Sigmoid colon (tissue), 7 donors: ENCODE measurements at places on chromosomes 4 and X. TPM values are rescaled to one million over a fixed set of nuclear protein-coding genes. Genes with fewer than 3 reads are reported as not detected.

DNA sequence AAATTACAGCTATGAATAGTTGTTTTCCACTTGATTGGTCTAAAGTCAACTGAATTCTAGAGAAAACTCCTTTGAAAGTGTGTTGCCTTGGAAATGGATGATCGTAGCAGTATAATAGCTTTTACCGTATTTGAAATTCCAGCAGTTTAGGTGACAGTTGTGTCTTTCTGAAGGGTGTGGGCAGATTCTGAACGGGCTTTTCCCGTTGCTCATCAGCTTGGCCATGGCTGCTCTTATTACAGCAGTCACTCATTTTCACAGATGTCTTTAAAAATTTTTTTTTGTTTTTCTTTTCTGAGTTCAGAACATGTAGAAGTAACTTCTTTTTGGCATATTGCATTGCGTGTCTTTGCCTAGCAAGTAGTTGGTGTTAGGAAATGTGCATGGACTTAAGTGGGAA, 69.6 kb upstream of the SLC4A4 start:
- H3K36me3 ChIP-seq = no peaks in the 10 kb centered on the region
- no peaks in the 10 kb centered on the region for H3K4me1 ChIP-seq
- no peaks in the 10 kb centered on the region for H3K27me3 ChIP-seq
- no peak overlapping the region for H3K27ac ChIP-seq

The DCAF8L2 gene
- total RNA-seq = not detected

The CLDN24 gene
- total RNA-seq = not detected

The SHISA3 gene
- total RNA-seq = 5.8 TPM

DNA sequence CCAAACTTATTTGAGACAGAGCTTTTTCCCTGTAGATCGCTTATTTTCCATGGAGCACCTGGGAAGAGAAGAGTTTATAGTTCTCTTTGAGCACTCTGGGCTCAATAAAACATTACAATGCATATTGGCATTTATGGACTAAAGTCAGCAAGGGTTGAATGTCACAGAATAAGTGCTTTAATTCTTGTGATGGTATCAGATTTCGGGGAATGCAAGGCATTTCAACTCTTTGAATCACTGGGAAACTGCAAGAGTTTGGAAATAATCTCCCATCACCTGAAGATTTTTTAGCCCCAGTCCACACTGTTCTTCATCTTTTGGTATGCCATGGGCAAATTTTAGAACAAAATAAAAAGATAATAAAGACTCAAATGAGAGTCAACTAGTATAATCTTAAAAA, 111.5 kb upstream of the WDFY3 start:
- H3K4me3 ChIP-seq = no peak overlapping the region
- H3K4me1 ChIP-seq = no peaks in the 10 kb centered on the region
- H3K27me3 ChIP-seq = no peaks in the 10 kb centered on the region
- DNase-seq = no peak
- no peak overlapping the region for H3K27ac ChIP-seq

DNA sequence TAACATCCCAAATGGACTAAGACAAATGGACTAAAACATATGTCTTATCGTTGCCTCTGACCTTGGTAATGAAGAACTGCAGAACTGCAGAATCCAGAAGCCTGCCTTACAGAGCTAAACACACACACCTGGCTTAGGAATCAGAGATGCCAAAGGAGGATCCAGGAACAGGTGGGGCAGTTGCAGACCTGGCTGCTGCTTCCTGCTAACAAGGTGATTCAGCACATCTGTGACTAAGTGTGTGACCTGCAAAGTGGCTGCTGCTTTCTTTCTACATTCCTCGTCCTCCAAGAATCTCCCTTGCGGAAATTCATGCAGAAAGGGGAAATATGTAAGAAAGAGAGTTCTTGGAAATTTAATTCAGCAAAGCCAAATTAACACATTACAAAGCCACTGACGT, 96.8 kb upstream of the NLGN4X start:
- H3K27me3 ChIP-seq = no peaks in the 10 kb centered on the region
- H3K4me3 ChIP-seq = no peak overlapping the region
- no peak for DNase-seq
- H3K4me1 ChIP-seq = no peaks in the 10 kb centered on the region
- no peak overlapping the region for H3K27ac ChIP-seq

DNA sequence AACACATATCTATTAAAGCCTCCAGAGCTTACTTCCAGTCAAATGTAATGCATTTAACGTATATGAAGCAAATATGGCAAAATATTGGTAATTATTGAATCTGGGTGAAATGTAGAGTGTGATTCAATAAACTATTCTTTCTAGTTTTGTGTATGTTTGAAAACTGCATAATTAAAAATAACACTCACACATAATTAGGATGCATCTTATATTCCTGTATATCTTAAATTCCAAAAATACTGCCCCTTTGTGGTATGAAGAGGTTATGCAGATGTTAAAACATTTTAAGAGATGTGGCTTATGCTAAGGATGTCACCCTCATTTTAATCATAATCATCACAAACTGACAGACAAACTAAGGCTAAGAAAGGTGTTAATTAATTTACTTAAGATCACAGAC, 182.9 kb downstream of the COX18 start:
- H3K4me3 ChIP-seq = no peak overlapping the region
- no peak overlapping the region for H3K27ac ChIP-seq
- no peak for DNase-seq

- no peak overlapping the region for H3K4me3 ChIP-seq
- DNase-seq = no peak
- H3K4me1 ChIP-seq = peaks cover 6% of the 10 kb centered on the region
Observed at GRCh38 chr4:3442959-3443749, 1.4 kb downstream of the HGFAC start.

GRCh38 chrX:38095971-38096529, 89.7 kb downstream of the SYTL5 start:
- no peaks in the 10 kb centered on the region for H3K27me3 ChIP-seq
- H3K4me1 ChIP-seq = no peaks in the 10 kb centered on the region
- no peaks in the 10 kb centered on the region for H3K36me3 ChIP-seq
- no peak overlapping the region for H3K4me3 ChIP-seq
- H3K27ac ChIP-seq = no peak overlapping the region

GRCh38 chr4:122661176-122662160, 40.6 kb upstream of the IL21 start:
- no peak for DNase-seq
- H3K4me1 ChIP-seq = peaks cover 18% of the 10 kb centered on the region
- H3K4me3 ChIP-seq = no peak overlapping the region

DNA sequence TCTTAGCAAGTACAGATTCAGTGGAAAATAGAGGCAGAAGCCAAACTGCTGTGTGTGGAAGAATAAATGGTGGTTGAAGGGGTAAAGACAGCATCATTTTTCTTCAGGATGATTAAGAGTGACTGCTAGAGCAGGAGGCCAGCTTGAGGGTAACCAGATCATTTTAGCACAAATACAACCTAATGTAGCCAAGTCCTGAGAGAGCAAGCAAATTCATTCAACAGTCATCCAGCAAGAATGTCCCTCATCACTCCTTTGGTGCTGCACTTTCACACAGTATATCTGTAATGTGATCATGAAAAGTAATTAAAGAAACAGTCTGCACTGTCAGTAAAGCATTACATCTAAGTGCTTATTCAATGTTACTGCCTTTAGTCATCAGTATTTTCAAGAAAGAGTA, 44.8 kb downstream of the NPFFR2 start:
- no peak for DNase-seq
- no peaks in the 10 kb centered on the region for H3K4me1 ChIP-seq
- H3K27ac ChIP-seq = no peak overlapping the region
- no peaks in the 10 kb centered on the region for H3K36me3 ChIP-seq
- no peak overlapping the region for H3K4me3 ChIP-seq

- H3K4me1 ChIP-seq = no peaks in the 10 kb centered on the region
- H3K27ac ChIP-seq = no peak overlapping the region
- DNase-seq = no peak
- H3K4me3 ChIP-seq = no peak overlapping the region
- no peaks in the 10 kb centered on the region for H3K36me3 ChIP-seq
Observed at GRCh38 chrX:8462488-8462887, 2.1 kb upstream of the VCX3B start.

DNA sequence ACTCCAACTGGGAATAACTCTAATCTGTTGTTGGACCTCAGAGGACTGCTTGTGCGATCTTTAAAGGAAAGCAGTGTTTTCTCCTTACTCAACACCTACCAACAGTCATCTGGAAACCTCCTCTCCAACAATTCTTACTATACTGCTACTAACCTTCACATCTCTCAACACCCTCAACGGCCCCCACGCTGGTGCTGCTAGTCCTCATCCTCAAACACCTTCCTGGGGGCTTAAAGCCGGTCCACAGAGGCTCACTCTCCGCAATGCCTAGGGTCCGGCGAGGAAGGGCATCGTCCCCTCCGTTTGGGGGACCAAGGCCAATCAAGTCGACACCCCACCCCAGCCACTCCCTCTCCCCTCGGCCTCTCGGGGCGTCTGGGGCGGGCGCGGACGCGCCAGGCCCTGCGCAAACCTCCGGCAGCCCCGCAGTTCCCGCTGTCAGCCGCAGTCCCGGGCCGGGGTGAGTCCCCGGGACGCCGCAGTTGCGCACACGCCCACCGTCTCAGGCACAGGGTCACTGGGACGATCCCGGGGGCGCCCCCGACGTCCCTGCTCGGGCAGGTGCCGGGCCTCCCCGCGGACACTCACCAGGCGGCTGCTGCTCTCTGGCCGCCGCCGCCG, 418 bp downstream of the TAB3 start:
- H3K27me3 ChIP-seq = no peaks in the 10 kb centered on the region
- H3K4me3 ChIP-seq = peak overlapping the region; percentile 90
- no peaks in the 10 kb centered on the region for H3K36me3 ChIP-seq
- H3K27ac ChIP-seq = peak overlapping the region; percentile 87

DNA sequence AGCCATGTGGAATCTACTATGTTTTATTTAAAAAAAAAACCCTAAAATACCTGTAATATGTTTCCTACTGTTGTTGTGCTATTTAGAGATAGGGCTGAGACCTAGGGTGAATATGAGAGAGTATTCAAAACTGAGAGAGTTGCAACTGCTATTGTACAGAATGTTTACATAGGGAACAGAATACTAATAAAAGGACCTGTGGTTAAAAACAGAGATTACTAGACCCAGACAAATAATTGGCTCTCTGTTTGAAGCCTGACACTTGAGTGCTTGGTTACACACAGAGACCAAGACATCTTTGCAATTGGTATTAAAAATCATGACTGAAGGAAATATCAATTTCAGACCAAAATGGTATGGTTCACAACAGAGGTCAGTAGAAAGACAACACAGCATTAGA, 278.9 kb upstream of the GIMD1 start:
- no peak for DNase-seq
- H3K27me3 ChIP-seq = no peaks in the 10 kb centered on the region
- no peaks in the 10 kb centered on the region for H3K36me3 ChIP-seq
- H3K4me1 ChIP-seq = no peaks in the 10 kb centered on the region
- H3K27ac ChIP-seq = no peak overlapping the region

The NMU gene
- total RNA-seq = not detected

The SORCS2 gene
- total RNA-seq = 6.4 TPM

- no peak for DNase-seq
- no peaks in the 10 kb centered on the region for H3K36me3 ChIP-seq
- no peaks in the 10 kb centered on the region for H3K27me3 ChIP-seq
- no peaks in the 10 kb centered on the region for H3K4me1 ChIP-seq
- H3K4me3 ChIP-seq = no peak overlapping the region
Observed at GRCh38 chr4:73862322-73862721, 6.9 kb upstream of the CXCL1 start.

- no peaks in the 10 kb centered on the region for H3K36me3 ChIP-seq
- no peak overlapping the region for H3K27ac ChIP-seq
- DNase-seq = no peak
- H3K4me1 ChIP-seq = no peaks in the 10 kb centered on the region
Observed at GRCh38 chr4:177371461-177371860, 61.8 kb downstream of the NEIL3 start.

The PPARGC1A gene
- total RNA-seq = 2.0 TPM

DNA sequence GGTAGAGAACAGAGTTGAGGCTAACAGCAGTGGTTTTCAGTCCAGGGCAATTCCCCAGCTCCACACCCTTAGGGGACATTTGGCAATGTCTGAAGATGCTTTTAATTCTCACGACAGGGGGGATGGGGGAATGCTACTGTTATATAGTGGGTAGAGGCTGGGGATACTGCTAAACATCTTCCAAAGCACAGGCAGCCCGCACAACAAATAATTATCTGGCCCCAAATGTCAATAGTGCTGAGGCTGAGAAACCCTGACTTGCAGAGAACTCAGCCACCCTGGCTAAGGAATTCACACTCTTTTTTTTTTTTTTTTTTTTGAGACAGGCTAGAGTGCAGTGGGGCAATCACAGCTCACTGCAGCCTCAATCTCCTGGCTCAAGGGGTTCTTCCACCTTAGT, 60.6 kb downstream of the POLR2B start:
- H3K27me3 ChIP-seq = no peaks in the 10 kb centered on the region
- H3K36me3 ChIP-seq = peaks cover 4% of the 10 kb centered on the region
- no peak for DNase-seq
- H3K4me3 ChIP-seq = no peak overlapping the region
- peak overlapping the region; percentile 76 for H3K27ac ChIP-seq

DNA sequence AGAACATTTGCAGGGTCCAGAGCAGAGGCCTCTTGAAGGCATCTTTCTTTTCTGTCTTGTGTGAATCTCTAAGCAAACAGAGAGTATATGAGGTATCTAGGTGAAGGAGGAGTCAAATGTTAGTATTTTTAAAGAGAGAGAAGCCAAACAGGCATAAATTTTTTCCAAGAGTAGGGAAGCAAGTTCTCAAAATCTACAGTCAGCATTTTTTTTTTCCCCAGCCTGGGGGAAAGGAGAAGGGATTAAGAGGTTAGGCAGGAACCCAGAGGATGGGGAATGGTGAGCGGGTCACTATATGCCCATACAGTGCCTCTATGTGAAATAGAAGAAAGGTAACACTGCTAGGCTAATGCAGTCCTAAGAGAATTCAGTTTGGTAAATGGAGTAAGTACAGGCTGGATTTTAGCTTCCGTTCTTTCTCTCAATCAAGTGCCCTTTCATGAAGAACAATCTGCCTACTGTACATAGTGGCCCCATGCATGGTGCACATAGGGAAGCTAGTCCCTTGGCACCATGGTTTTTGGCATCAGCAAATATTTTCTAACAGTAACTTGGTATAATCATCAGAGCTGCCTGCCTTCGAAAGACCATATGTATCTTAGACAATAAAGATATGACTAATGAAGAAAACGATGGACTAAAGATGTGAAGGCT, 163.1 kb upstream of the MAB21L2 start:
- no peaks in the 10 kb centered on the region for H3K27me3 ChIP-seq
- no peaks in the 10 kb centered on the region for H3K4me1 ChIP-seq
- H3K4me3 ChIP-seq = no peak overlapping the region
- no peak for DNase-seq

- no peak overlapping the region for H3K27ac ChIP-seq
- H3K4me3 ChIP-seq = no peak overlapping the region
- H3K36me3 ChIP-seq = no peaks in the 10 kb centered on the region
Observed at GRCh38 chr4:59598330-59598618, 1601.9 kb upstream of the ADGRL3 start.

DNA sequence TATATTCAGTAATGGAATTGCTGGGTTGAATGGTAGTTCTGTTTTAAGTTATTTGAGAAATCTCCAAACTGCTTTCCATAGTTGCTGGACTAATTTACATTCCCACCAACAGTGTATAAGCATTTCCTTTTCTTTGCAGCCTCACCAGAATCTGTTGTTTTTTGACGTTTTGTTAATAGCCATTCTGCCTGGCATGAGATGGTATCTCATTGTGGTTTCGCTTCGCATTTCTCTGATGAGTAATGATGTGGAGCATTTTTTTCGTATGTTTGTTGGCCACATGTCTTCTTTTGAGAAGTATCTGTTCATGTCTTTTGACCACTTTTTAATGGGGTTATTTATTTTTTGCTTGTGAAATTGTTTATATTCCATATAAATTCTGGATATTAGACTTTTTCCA, 13.6 kb upstream of the MAGED4B start:
- no peak for DNase-seq
- no peak overlapping the region for H3K4me3 ChIP-seq
- no peaks in the 10 kb centered on the region for H3K36me3 ChIP-seq
- no peaks in the 10 kb centered on the region for H3K4me1 ChIP-seq
- H3K27me3 ChIP-seq = no peaks in the 10 kb centered on the region

The NHS gene
- total RNA-seq = 22.7 TPM

GRCh38 chr4:1987721-1988326, 20.9 kb downstream of the NELFA start:
- peaks cover 4% of the 10 kb centered on the region for H3K4me1 ChIP-seq
- peaks cover 48% of the 10 kb centered on the region for H3K36me3 ChIP-seq
